ENCODE measurements at places on chromosomes 4 and X. TPM values are rescaled to one million over a fixed set of nuclear protein-coding genes. Genes with fewer than 3 reads are reported as not detected.

BEX1 gene
- not detected for total RNA-seq

UVSSA gene
- total RNA-seq: 13.2 TPM

CXCL8 gene
- total RNA-seq: 1.9 TPM

ZDHHC15 gene
- total RNA-seq: 0.39 TPM

Measured in gastrocnemius medialis (tissue), 4 donors.